Osteoblast (primary cell): ENCODE measurements at places on chromosomes 3 and 15. TPM values are rescaled to one million over a fixed set of nuclear protein-coding genes. Genes with fewer than 3 reads are reported as not detected.

The ISG20 gene
- 2.1 and 3.3 TPM in 2 replicates for total RNA-seq

The ARL14 gene
- not detected in 2 replicates for total RNA-seq

The IMPG2 gene
- 0.29 and 0.36 TPM in 2 replicates for total RNA-seq

The EHD4 gene
- total RNA-seq, result 15.9 and 18.0 TPM in 2 replicates

The RLBP1 gene
- under 0.01 TPM in 2 replicates for total RNA-seq

The ACVR2B gene
- 2.9 and 3.6 TPM in 2 replicates for total RNA-seq

The MYL3 gene
- total RNA-seq, result not detected in 2 replicates

The BBX gene
- 63.4 and 66.6 TPM in 2 replicates for total RNA-seq

The CAPN3 gene
- 1.1 and 3.2 TPM in 2 replicates for total RNA-seq

The TTLL3 gene
- 31.1 and 33.9 TPM in 2 replicates for total RNA-seq

The RETNLB gene
- not detected in 2 replicates for total RNA-seq

The GOLGA6D gene
- not detected in 2 replicates for total RNA-seq

The TERC gene
- total RNA-seq, result 144 and 200 TPM in 2 replicates
